ENCODE measurements at places on chromosomes 5 and 9.

DNA sequence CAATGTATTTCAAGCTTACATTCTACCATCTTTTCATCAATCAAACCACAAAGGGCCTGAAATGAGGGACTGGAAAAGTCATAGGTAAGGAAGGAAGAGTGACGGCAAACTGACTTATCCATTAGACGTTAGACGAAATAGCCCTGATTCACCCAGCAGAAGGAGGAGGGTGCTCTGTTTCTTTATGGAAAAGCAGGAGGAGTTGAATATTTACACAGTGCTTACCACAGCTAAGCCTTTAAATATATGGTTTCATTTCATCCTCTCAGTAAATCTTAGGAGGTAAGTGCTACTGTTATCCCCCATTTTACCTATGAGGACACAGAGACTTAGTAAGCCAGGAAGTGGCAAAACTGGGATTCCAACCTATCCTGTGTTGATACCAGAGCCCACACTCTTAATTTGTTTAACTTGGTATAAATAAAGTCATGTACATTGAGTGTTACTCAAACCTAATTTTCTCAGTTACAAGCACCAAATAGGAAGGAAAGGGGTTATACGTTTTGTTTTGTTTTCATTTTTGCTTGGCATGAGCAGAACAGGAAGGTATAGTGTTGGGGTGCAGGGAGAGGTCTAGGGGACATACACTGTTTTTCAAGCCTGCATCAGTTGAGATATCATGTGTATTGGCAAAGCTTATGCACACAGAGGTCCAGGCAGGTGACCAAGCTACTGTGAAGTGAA, 98.1 kb upstream of the IFNK start:
- DNase-seq = no peak

DNA sequence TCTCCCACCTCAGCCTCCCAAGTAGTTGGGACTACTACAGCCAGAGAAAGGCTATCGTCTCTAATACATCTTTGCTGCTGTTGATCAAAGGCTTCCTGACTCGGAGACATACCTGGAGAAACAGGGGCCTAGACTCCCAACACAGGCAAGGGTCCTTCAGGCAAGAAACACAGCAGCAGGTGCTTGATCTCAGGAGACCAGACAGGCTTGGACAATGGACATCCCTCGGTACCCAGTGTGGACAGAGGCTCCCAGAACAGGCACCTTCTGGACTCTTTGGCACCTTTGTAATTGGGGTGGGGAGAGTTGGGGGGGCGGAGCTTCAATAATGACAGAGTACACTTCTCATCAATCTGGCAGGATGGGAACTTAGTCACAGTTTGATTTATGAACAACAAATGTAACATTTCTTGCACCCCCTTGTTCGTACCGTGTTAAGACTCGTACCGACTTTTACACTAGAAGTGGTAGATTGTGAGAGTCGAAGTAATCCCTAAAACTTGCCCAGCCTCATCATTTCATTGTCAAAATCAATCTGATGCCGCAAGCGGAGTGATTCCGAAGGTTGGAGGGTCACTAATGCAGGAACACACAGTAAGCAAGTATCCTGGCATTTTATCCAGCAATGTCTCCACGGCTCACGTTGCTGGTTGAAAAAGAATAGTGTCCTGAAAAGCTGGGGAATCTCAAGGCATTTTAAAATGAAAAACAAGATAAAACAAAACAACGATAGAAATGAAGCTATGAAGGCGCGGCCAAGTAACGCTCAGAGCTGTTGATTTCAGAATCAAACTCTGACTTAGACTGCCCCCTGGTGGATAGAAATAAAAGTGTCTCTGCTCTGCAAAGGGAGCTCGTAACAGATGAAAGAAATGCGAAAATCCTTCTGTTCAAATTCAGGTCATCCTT, 46.4 kb upstream of the STK32A start:
- peak; percentile 76 for DNase-seq

- DNase-seq = no peak
These were observed 2395.6 kb upstream of the C9orf72 start for GRCh38 chr9:29968831-29969230.

DNA sequence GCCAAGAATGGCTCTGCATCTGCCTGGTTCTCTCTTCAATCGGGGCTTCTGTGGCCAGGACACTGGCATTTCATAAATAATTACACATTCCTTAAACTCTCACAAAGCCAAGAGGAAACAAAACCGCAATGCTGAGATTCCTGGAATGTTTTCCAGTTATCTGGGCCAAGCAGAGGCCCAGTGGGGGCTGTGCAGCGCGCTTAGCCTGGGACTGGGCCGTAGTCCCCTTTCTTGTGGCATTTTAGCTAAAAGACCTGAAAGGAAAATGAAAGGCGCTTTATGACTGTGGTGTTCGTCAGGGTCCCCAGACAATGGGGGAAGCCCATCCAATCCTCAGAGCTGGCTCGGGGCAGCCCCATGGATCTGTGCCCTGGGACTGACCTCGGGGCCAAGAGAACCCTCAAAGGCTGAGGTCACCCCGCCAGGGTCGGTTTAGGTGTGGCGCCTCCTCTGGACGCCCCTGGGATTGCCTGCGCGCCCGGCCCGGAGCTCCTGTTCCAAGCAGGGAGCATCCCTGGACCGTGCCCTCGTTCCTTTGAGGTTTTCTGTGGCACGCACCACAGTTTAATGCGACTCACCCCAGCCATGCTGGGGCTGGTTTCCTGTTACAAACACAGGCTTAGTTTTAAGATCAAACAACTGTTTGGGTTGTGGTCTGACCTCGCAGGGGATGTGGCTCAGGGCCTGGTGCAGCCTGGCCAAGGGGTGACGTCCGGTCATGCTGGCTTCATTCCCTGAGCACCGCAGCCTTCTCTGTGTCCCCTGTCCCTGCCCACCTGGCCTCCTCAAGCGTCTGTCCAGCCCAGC, 51.5 kb upstream of the NKD2 start:
- peak; percentile 95 for DNase-seq

- DNase-seq = no peak
These were observed 45.8 kb upstream of the SEMA4D start for GRCh38 chr9:89543621-89544278.

GRCh38 chr5:103473725-103474124, 88.9 kb downstream of the NUDT12 start:
- peak; percentile 66 for DNase-seq

GRCh38 chr5:1515921-1516571, 7.7 kb downstream of the LPCAT1 start:
- DNase-seq = no peak

DNA sequence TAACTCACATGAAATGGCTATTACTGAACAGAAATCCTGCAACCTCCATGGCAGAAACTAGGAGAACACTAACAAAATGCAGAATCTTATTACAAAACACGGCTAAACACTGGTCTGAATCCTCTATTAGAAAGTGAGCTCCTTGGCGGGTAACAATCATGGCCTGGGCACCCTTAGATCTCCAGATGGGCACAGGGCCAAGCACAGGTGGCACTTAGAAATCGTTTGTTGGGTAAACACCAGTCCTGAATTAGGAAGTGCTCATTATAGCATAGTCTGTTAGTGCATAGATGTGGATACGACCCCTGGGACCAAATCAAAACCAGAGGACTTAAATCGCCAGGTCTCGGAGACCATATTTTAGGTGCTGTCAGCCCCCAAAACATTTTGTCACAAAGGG, 14.4 kb downstream of the VDAC1 start:
- no peak for DNase-seq
